ENCODE measurements at places on chromosomes 11 and 22.

DNA sequence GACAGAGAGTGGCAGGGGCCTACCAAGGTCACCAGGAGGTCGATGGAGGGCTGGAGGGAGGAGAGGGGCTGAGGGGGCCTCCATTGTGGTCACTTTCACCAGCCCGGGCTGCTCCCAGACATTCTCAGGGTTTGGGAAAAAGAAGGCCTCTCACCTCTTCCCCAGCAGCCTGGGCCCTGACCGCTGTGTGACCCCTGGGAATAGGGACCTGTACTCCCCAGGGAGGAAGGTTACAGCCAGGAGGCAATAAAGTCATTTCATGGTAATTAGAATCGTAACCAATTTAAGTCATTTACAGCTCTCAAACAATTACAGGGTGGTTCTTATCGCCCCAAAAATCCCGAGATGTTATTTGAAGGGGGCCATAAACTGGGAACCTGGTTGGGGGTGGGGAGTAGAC lies 37.8 kb downstream of the ISX start:
- no peak for DNase-seq
- no peak overlapping the region for H3K4me3 ChIP-seq
- no peaks in the 10 kb centered on the region for H3K27me3 ChIP-seq
- no peaks in the 10 kb centered on the region for H3K4me1 ChIP-seq
- H3K36me3 ChIP-seq, result no peaks in the 10 kb centered on the region
- H3K27ac ChIP-seq, result no peak overlapping the region

DNA sequence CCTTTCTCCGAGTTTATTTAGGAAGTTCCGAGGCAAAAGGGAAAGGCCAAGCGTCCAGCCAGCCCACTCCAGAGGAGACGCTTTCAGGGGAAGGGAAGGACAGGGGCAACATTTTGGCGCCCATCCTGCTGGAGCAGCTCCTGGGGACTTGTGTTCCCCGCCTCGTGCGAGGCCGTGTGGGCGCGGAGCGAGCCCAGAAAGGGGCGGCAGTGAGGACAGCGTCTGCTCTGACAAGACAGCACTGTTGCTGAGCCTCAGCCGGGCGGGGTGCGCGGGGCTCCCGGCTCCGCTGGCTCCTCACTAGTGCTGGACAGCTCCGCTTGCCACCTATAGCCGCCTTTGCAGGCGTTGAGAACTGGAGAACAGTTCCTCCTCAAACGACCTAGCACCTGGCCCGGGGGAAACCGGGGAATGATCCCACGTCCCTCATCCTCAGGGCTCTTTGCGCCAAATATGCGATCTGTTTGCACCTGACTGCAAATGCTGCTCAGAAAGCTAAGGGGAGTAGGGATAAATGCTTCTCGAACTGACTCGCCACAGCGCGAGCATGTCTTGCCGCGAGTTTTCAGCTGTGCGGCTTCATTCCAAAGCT lies 722 bp upstream of the GUCY1A2 start:
- no peaks in the 10 kb centered on the region for H3K36me3 ChIP-seq
- DNase-seq, result peak; percentile 65
- peaks cover 3% of the 10 kb centered on the region for H3K4me1 ChIP-seq

- H3K4me3 ChIP-seq, result no peak overlapping the region
These were observed 10.4 kb downstream of the SMPD1 start for GRCh38 chr11:6400431-6401345.

DNA sequence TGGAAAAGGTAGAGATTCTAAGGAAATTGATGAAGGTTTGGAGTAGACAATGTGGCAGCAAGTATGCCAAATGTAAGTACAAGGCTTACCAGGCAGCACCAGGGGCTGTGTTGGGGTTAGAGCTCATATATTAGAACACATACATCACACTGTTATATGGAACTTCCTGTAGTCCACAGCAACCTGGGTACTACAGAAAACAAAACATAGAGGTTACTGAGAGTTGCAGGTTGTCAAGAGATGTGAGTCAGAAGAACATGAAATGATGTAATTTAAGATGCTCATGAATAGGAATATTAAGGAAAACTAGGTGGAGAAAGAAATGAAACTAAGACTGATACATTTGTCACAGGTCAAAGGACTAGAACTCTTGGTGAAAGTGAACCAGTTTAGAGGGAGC lies 22.0 kb downstream of the FAT3 start:
- H3K4me3 ChIP-seq, result no peak overlapping the region
- H3K27me3 ChIP-seq, result no peaks in the 10 kb centered on the region
- no peaks in the 10 kb centered on the region for H3K4me1 ChIP-seq
- no peak for DNase-seq

GRCh38 chr11:56396047-56396446 lies 16.4 kb upstream of the OR5AL1 start:
- DNase-seq, result no peak
- H3K36me3 ChIP-seq, result no peaks in the 10 kb centered on the region
- no peak overlapping the region for H3K27ac ChIP-seq
- no peaks in the 10 kb centered on the region for H3K4me1 ChIP-seq
